ENCODE measurements at places on chromosomes 6 and 20.

- no peak for DNase-seq
These were observed 1060.3 kb downstream of the KIF16B start for GRCh38 chr20:15512916-15513315.

- DNase-seq = peak; percentile 77
These were observed 18.3 kb downstream of the HMGN4 start for GRCh38 chr6:26556263-26557070.

DNA sequence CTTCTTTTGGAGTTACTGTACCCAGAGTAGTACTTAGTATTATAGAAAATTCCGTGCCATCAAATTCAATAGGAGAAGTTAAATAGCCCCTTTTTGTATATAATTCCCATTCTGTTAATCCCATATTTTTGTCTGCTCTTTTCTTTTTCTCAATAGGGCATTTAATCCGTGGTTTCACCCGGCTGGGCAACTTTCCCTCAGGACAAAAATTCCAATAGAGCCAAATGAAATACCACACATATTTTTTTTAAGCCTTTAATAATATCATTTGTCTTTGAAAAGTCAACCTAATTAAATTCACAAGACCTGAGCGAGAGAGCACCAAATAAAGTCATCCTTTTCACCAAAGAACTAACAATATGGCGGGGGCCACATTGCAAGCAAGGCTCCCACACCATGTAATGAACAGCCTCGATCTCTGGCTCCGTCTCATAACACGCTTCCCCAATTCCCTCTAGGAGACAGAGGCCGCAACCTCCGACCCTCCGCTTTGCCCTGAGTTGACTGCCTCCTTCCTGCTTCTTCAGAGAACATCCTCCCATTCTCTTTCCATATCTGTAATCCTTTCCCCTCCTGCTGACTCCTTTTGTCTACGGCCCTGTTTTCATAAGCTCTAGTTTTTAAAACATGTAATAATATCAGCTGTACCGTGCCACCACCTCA is 13.6 kb downstream of the NHSL1 start:
- no peak for DNase-seq

- DNase-seq = no peak
These were observed 635 bp downstream of the FLOT1 start for GRCh38 chr6:30741789-30742315.

- DNase-seq = no peak
These were observed 4.6 kb upstream of the LZTS3 start for GRCh38 chr20:3177746-3178485.

- no peak for DNase-seq
These were observed 27.4 kb downstream of the FERMT1 start for GRCh38 chr20:6095409-6095808.

DNA sequence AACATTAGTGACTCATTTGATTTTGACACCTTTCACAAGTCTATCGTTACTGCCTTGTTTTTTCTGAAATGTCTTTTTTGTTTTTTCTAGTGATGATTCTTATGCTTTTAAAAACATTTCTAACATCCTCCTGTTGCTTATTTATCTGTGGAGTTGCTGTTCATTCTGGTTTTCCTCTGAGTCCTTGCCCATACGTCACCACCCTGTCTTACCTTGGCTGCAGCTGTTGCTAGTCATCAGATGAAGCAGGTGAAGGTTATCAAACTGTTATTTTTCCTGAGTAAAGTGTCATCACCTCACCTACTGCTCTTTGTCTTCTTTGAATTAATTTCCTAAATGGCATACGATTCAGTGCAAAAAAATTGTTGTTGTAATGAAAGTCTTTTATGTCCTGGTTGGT is 376.6 kb downstream of the GRIK2 start:
- no peak for DNase-seq

DNA sequence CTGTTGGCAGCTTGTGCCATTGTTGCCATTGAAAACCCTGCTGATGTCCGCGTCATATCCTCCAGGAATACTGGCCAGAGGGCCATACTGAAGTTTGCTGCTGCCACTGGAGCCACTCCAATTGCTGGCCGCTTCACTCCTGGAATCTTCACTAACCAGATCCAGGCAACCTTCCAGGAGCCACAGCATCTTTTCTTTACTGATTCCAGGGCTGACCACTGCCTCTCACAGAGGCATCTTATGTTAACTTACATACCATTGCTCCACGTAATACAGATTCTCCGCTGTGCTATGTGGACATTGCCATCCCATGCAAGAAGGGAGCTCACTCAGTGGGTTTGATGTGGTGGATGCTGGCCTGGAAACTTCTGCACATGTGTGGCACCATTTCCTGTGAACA is 221.8 kb upstream of the FAM83B start:
- DNase-seq = no peak

DNA sequence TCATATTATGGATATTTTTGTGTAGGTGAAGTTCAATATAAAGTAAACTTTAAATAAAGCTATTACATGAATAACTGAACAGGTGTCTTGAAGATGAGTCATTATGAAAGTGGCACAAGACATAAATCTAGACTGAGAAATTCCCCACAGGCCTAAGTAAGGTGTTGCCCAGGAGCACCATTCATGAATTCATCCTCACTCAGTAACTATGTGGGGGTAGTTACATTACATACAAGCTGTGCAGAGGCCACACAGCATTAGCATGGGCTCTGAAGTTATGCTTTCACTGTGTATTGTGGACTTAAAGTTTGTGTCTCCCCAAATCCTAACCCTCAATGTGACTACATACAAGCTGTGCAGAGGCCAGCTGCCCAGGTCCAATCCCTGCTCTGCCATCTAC is 65.9 kb downstream of the BCAS1 start:
- DNase-seq = no peak
